ENCODE measurements at places on chromosomes 7 and 10.

- DNase-seq, result no peak
These were observed 225.0 kb downstream of the CELF2 start for GRCh38 chr10:11242443-11243387.

DNA sequence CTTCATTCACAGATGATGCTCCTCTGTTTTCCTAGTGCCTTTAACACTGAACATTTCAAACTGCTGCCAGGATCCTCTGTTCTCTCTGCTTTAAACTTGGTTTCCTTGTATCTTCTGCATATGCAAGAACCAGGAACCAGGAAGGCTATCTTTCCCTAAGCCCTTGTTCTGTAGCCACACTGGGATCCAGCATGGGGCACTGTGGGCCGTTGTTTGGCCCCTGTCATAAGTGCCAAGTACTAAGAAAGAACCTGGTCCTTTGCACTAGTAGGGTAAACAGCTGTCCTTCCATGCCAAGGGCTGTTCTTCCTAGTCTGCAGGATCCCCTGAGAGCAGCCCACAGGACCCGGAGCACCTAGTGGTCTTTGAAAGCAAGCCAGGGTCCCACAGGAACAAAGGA is 49.0 kb upstream of the TRIM8 start:
- no peak for DNase-seq

DNA sequence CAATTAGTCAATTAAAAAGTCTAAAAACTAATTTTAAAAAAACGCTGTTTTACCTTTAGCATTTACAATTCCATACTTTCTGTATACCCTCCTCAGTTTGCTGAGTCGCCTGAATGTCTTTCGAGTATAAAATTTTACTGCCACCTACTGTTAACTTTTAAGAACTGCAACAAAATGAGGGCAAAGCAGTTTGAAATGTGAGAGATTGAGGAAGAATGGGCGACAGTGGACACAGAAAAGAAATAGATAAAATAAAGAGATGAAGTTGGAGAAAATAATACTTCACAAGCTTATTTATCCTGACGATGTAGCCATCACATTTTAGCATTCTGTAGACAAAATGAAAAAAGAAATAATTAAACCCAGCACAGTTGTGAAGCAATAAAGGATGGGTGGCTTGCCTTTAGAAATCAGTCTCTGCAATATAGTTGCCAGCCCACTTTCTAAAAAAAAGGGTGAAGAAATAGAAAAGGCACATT is 110.8 kb upstream of the PTN start:
- no peak for DNase-seq

DNA sequence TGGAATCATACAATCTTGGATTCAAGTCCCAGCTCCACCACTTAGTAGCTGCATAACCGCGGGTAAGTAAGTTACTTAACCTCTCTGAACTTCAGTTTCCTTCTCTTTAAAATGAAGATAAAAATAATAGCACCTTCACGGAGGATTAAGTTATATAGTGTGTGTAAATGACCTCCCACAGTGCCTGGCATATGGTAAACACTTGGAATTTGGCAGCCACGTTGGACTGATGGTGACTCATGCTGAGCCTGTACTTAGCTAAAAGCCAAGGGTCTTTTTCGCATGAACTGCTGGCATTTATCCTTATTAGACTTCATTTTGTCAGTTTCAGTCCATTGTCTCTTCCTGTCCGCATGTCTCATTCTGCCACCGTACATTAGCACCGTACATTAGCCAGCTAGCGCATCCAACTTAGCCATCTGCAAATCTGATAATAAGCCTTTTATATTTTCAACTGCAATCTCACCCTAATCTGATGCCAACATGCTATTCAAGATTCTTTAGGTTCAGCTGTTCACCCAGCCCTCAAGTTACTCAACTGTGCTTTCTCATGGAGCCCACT is 11.2 kb downstream of the SLC13A4 start:
- no peak for DNase-seq

DNA sequence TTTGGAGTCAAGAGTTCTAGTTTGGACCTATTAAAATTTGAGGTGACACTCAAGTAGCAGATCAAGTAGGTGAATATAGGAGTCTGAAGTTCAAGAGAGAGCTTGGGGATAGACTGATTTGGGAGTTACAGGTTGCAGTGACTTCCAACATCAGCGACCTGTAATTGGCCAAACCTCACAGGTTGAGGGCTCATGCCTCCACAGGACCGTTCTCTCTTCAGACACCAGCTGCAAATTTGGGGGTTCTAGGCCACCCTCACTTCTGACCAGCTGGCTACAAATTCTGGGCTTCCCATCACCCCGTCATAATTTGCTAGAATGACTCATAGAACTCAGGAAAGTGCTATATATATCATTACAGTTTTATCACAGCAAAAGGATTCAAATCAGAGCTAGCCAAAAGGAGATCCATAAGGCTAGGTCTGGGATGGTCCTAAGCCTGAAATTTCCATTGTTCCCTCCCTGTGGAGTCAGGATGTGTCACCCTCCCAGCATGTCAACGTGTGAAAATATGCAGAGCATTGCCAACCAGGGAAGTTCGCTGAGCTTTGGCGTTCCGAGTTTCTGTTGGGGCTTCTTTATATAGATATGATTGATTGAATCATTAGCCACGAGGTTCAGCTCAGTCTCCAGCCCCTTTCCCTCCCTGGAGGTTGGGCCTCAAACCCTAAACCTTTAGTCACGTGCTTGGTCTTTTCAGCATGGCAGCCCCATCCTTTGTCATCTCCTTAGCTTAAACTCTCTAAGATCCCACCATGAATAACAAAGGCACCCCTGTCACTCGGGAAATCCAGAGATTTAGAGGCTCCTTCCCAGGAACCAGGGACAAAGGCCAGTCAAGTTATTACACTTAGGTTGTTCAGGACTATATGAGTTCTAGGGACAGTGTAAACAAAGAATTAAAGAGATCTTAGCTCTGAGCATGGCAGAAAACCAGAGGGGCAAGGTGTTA is 20.7 kb upstream of the ZNF212 start:
- no peak for DNase-seq
